NCI-H2107 (cell line): ENCODE measurements at places on chromosomes 1 and 21.

DNA sequence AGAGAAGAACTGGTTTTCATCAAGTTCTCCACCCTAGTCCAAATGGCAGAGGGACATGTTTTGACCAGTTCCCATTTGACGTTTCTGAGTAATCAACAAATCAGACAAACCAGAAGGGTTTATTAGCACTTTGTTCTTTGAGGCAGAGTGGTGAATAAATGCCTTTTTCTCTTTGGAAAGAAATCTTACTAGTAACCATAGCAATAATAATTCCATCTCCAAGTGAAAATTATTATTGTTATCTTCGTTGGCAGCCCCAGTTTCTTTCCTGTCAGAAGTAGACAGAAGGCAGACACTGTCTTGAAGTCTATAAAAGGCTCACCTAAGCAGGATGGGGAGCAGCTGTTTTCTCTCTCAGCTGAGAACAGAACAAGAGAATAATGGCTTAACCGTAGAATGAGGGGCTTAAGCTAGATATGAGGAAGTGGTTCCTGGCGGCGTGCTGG, 391.6 kb downstream of the PBX1 start:
- DNase-seq, result no peak

DNA sequence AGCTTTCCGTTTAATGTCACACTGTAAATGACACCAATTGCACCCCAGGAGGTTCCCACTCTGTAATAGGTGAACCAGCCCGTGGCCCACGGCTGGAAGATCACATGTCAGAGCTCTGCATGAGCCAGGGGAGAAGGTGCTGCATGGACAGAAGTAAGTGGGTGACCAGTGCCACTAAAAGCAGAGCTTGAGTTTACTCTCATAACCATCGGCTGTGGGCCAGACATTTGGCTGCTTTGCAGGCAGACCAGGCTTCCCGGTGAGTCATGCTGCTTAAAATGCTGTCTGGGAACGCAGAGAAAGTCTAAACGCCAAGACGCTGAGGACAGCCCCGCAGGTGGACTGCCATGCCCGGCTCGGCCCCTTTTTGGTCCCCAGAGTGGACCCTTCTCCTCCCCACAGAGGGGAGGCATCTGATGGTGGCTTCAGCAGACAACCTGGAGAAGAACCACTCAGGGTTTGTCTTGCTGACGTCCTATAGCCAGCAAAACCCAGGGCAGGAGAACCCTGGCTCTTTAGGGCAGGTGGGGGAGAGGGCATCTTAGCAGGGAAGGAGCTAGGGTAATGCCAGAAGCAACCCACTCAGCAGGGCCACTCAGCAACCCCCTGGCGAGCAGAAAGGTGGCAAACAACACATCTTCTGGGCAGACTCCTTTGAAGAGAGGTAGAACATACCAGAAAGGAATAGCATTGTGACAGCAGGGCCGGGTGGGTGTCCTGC, 7.3 kb downstream of the KIAA2013 start:
- DNase-seq, result peak; percentile 59

DNA sequence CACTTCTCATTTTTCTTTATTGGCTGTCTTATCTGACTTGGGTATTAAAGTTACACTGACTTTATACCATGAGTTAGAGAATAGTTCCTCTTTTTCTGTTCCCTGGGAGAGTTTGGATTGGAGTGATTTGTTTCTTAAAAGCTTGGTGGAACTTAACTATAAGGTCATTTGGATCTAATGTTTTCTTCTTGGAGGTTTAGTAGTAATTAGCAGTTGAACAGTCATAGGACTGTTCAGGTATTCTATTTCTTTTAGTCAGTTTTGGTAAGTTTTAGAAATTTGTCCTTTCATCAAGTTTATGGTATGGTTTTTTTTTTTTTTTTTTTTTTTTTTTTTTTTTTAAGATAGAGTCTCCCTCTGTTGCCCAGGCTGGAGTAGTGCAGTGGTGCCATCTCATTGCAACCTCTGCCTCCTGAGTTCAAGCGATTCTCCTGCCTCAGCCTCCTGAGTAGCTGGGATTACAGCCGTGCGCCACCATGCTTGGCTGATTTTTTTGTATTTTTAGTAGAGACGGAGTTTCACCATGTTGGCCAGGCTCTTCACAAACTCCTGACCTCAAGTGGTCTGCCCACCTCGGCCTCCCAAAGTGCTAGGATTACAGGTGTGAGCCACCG, 6.3 kb downstream of the TTC3 start:
- no peak for DNase-seq

DNA sequence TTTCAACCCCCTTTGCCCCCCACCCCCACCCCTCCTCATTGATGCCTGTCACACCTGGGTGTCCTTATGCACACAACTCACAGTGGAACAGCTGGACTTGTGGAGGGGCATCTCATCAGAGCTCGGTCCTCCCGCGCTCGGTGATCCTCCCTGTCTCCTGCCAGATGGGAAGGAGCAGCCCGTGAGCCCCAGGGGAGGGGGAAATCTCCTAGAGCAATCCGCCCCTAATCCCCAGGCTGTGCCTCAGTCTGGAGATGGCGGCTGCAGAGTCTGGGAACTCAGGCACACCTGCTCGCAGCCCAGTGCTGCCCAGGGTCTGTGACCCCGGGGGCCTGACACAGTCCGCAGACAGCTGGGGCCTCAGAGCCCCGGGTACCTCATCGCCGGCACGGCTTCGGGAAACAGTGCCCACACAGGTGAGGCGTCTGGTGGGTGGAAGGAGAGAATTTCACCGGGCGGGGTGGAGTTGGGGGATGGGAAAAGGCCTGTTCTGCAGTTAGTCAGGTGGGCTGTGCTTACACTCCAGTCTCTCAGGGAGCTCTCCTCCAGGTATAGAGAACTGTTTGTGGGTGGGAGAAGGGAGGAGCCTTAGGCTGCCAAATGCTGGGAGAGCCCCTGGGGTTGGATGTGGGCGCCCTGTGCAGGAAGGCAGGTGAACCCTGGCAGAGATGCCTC, 29.3 kb downstream of the TMCC2 start:
- DNase-seq, result no peak

DNA sequence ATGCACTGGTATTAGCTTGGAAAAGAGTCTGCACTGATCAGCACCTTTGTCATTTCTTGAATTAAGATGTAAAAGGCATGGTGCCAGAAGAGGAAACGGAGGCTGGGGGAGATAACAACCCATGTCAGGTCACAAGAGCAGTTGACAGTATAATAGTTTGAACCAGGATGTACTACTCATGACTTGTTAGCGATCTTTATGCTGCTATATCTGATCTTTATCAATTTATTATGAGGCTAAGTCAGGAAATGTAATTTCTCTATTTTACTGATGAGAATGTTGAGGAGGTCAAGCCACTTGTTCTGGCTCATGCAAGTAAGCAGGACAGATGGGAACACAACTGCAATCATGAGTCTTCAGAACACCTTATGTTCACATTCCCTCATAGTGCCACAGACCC, 41.4 kb downstream of the RGS5 start:
- DNase-seq, result no peak

GRCh38 chr1:183735069-183735860, 69.7 kb upstream of the RGL1 start:
- no peak for DNase-seq

- no peak for DNase-seq
Measured at GRCh38 chr1:213415691-213416380, 364.8 kb downstream of the RPS6KC1 start.

DNA sequence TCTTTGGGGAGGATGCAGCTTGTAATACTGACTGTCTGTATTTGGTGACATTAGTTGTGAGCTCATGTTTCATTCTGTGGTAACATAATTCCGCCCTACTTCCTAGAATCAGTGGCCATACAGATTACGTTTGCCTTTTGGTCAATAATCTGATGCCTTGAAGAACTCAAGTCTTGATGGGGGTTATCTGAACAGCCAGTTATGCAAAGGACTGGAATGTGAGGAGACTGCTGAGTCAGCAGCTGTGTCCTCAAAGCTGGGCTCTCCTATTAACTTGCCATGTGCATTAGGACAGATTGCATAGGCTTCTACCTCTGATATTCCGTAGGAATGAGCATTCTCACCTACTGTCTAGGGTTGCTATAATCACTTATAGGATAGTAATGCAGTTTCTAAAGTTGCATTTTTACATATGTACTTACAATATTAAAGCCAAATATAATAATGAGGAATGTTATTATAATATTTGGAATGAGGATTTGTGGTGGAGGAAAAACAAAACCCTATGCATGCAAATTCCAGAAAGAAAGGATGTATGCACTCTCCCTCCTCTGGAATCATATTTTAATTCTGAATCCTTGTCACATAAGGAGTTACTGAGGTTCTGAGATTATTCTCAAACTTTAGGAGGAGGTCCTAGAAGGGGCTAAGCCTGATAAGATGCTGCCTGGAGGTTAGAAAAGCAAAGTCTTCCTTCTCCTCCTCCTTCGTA, 116.0 kb downstream of the NOS1AP start:
- no peak for DNase-seq

GRCh38 chr1:170804419-170804818, 130.9 kb upstream of the MROH9 start:
- no peak for DNase-seq

DNA sequence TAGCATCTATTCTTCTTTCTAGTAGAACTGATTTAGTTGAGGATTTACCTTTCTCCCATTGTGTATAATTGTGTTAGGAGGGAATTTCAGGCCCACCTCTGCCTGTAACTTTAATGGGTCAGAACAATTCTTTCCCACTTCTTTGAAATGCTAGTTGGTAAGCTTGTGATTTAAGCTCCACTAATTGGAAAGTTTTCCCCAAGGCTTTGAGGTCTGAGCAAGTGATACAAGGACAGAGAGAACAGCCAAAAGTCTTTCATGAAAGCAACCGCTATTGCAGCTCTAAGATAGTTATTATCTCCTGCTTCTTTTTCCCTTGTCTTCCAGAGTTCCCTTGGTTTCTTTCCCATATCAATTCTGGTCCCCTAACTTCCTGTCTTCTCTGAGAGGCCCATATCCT, 38.7 kb upstream of the PDC start:
- DNase-seq, result no peak

DNA sequence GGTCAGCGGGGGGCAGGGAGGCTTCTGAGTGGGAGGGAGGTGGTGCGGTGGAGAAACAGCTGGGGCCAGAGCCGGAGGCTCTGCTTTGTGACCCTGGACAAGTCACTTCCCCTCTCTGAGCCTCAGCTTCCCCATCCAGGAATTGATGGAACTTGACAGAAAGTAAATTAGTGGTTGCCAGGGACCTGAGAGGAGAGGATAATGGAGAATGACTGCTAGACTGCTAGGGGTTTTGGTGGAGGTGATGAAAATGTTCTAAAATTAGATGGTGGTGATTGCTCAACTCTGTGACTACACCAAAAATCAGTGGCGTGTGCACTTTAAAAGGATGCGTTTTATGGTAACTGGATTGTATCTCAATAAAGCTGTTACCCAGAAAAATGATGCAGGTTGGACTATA, 100.9 kb downstream of the ARHGEF10L start:
- DNase-seq, result no peak

DNA sequence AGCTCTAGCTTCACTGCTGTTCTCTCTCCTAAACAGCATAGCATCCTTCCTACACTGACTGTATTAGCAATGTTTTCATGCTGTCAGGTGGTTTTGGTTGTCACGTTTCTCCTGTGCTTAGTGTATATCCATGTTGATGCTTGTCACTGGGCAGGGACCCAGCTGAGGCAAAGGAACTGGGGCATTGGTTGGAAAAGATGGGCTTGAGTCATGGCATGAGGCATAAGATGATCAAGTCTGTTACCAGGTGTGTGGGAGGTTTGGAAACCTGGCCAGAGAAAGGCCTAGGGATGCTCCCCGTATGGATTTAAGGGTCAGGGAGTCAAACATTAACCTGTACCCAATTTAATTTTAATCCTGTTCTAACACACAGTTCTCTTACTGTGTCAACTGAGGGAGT, 69.6 kb downstream of the OSBPL9 start:
- DNase-seq, result no peak

DNA sequence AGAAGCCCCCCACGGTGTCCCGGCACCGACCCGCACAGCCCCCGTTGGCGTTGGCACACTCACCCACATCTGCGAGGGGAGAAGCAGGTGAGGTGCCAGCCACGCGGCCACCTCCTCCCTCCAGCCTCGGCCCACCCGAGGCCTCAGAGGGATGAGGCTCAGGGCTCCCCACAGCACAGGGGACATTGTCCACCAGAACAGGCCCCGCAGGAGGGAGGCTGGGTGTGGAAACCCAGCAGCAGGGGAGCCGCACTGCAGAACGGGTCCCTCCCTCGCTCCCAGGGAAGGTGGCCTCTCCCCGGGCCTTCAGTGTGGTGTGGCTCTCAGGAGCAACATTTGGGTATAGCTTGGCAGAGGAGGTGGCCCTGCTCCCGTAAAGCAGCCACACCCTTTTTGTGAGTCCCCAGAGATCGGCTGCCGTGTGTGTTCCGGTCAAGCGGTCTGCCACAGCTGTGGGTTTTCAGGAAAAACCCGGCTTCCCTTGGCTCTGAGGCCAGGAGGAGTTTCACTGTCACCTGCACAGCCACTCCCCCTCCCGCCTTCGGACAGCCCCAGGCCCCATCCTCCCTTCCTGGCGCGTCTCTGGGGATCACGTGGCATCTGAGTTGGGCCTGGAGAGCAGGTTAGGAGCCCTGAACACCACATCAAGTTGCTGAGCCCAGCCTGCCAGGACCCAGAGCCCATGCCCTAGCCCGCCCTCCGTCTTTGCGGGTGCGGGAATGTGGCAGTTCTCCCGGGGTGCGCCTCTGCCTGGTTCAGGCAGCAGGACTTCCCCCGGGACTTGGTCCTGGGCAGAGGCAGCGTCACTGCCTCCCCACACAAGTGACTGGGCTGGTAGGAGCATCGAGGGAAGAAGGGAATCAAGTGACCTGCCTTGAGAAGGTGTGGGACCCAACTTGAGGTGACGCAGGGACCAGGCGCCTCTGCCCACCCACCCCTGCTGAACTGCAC, 64.0 kb downstream of the MEGF6 start:
- no peak for DNase-seq

DNA sequence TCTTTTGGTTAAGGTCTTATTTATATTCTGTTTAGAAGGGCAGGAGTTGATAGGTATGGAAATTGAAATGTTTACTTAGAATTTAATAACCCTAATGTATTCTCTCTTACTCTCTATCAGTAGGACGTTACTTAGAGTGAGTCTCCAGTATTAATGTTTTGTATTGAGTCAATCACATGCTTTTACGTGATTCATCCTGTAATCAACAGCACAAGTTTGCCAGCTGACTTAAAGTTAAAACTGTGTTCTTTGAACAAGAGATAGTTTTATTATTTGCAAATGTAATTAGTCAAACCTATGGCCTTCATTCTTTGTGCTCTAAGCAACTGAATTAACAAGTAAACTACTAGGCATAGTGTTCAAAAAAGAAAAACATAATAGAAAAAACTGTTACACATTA, 57.3 kb downstream of the PKN2 start:
- DNase-seq, result no peak

- no peak for DNase-seq
Measured at GRCh38 chr21:41365377-41366107, 3.7 kb downstream of the MX2 start.

- DNase-seq, result no peak
Measured at GRCh38 chr1:167165948-167166689, 54.6 kb upstream of the POU2F1 start.

- DNase-seq, result no peak
Measured at GRCh38 chr1:182213163-182213562, 151.7 kb upstream of the ZNF648 start.

DNA sequence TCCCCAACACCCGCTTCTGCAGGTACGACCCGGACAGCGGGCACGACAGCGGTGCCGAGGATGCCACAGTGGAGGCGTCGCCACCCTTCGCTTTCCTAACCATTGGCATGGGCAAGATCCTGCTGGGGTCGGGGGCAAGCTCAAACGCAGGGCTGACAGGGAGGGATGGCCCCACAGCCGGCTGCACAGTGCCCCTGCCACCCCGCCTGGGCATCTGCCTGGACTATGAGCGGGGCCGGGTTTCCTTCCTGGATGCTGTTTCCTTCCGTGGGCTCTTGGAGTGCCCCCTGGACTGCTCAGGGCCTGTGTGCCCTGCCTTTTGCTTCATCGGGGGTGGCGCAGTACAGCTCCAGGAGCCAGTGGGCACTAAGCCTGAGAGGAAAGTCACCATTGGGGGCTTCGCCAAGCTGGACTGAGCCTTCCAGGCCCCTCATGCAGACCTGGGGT, 10.1 kb downstream of the TRIM46 start:
- no peak for DNase-seq
